ENCODE measurements at places on chromosomes 1 and 21.

DNA sequence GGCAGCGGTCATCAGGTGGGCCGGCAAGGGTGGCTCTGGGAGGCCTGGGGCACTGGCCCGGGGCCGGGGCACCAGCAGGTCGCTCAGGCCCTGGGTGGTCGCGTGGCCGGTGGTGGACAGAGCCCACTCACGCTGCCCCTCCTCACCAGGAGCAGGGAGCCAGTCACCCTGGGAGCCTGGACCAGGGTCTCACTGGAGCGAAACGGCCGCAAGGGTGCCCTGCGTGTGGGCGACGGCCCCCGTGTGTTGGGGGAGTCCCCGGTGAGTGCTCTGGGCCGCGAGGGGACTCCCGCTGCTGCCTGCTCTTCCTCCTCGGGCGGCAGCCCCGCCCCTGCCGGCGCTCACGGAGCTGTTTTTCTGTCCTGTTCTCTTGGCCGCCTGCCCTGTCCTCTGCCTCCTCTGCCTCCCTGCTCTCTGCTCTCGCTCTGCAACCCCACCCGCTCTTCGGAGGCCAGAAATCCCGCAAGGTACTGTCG, 23.5 kb downstream of the RNF223 start:
- H3K36me3 ChIP-seq, result peaks cover 84% of the 10 kb centered on the region
- no peak for DNase-seq
- no peaks in the 10 kb centered on the region for H3K4me1 ChIP-seq
- H3K4me3 ChIP-seq, result no peak overlapping the region
- no peaks in the 10 kb centered on the region for H3K27me3 ChIP-seq

- H3K4me3 ChIP-seq, result no peak overlapping the region
- peaks cover 14% of the 10 kb centered on the region for H3K4me1 ChIP-seq
- no peak for DNase-seq
- no peak overlapping the region for H3K27ac ChIP-seq
- 0 out of 2 replicates have a peak, but pooled peaks cover 6% of the 10 kb centered on the region for H3K27me3 ChIP-seq
These were observed 49.0 kb upstream of the CD34 start for GRCh38 chr1:207959910-207960309.

DNA sequence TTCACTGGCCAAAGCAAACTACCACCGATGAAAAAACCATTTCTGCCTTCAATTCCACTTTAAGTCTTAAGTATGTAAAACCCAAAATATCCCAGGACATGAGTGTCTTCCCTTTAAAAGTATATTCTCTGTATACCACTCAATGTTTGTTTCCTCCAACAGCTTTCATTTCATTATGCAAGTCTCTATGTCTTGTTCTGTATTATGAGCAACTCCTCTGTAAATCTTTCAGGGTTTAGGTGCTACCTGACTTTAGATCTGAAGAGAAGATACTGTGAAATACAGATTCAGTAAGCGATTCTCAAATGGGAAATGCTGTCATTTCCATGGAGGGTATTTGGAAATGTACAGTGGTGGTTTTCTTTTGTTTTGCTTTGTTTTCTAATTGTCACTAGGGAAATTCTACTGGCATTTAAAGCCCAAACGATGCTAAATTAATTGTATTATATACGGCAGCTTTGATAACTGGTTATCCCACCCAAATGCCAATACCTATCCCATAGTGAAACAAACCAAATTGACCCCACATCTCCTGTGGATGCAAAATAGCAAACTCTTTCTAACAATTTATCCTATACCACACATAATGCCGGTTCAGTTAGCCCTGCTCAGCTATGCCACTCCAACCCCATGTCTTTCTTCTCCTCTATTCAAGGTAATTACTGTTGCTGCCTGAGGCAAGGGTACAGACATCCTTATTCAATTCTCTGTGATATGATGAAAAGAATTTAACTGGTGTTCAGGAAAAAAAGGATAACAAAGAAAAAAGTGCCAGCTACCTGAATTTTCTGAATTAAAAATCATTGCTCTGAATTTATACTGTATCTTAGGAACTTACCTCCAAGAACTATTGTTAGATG, 182.8 kb downstream of the EIF4G3 start:
- H3K4me1 ChIP-seq, result no peaks in the 10 kb centered on the region
- DNase-seq, result no peak
- no peaks in the 10 kb centered on the region for H3K36me3 ChIP-seq

- H3K4me3 ChIP-seq, result no peak overlapping the region
- no peak overlapping the region for H3K27ac ChIP-seq
These were observed 98.9 kb downstream of the SPSB1 start for GRCh38 chr1:9391620-9392019.

DNA sequence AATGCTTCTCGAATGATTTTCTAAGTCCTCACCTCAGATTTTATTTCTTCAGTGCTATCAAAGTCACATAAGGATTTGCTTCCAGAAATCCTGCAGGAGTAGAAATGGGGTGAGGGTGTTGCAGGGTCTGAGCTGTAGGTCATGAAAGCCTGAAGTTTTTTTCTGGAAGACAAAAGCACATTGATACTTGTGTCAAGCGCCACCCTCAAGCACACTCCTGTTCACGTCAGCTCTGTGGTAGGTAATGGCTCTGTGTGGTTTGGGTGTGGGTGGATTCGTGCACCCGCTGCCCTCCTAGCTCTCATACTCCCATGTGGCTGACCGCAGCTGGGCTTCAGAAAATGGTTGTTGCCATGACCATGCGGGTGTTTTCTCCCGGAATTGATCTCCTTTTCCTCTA, 39.9 kb downstream of the AKNAD1 start:
- H3K4me1 ChIP-seq, result peaks cover 38% of the 10 kb centered on the region
- no peak overlapping the region for H3K4me3 ChIP-seq
- no peak for DNase-seq
- H3K36me3 ChIP-seq, result no peaks in the 10 kb centered on the region
- no peak overlapping the region for H3K27ac ChIP-seq
